ENCODE measurements at places on chromosomes 16 and 17. TPM values are rescaled to one million over a fixed set of nuclear protein-coding genes. Genes with fewer than 3 reads are reported as not detected.

GRCh38 chr16:11679250-11679649, 11.0 kb downstream of the SNN start:
- H3K4me1 ChIP-seq, result peaks cover 71% of the 10 kb centered on the region
- no peak overlapping the region for H3K27ac ChIP-seq
- H3K27me3 ChIP-seq, result no peaks in the 10 kb centered on the region

GRCh38 chr17:20121359-20122253, 112.4 kb downstream of the SPECC1 start:
- peak; percentile 82 for DNase-seq
- no peaks in the 10 kb centered on the region for H3K36me3 ChIP-seq
- H3K4me1 ChIP-seq, result no peaks in the 10 kb centered on the region
- H3K27me3 ChIP-seq, result no peaks in the 10 kb centered on the region

GRCh38 chr16:75502916-75503605, 7.8 kb upstream of the CHST6 start:
- H3K4me3 ChIP-seq, result no peak overlapping the region
- DNase-seq, result no peak
- no peaks in the 10 kb centered on the region for H3K36me3 ChIP-seq
- no peaks in the 10 kb centered on the region for H3K4me1 ChIP-seq
- peaks cover 6% of the 10 kb centered on the region for H3K27me3 ChIP-seq

GRCh38 chr16:47983999-47984580, 171.7 kb downstream of the ABCC12 start:
- H3K27ac ChIP-seq, result no peak overlapping the region
- H3K27me3 ChIP-seq, result no peaks in the 10 kb centered on the region
- no peak for DNase-seq
- no peaks in the 10 kb centered on the region for H3K4me1 ChIP-seq
- H3K36me3 ChIP-seq, result no peaks in the 10 kb centered on the region

The ADGRG1 gene
- 1.8 TPM for total RNA-seq

- H3K27me3 ChIP-seq, result peaks cover 4% of the 10 kb centered on the region
- no peak for DNase-seq
- H3K4me1 ChIP-seq, result no peaks in the 10 kb centered on the region
- no peak overlapping the region for H3K4me3 ChIP-seq
Measured at GRCh38 chr16:23310217-23310616, 8.1 kb downstream of the SCNN1B start.

- no peaks in the 10 kb centered on the region for H3K36me3 ChIP-seq
- H3K4me3 ChIP-seq, result no peak overlapping the region
- DNase-seq, result no peak
- H3K27me3 ChIP-seq, result no peaks in the 10 kb centered on the region
- H3K27ac ChIP-seq, result no peak overlapping the region
- H3K4me1 ChIP-seq, result peaks cover 6% of the 10 kb centered on the region
Measured at GRCh38 chr16:88886845-88887521, 20.5 kb upstream of the PABPN1L start.
